CD8-positive, alpha-beta T cell (primary cell): ENCODE measurements at places on chromosomes 16 and 17.

GRCh38 chr16:85391175-85391707, 221.9 kb upstream of the GSE1 start:
- DNase-seq = no peak

DNA sequence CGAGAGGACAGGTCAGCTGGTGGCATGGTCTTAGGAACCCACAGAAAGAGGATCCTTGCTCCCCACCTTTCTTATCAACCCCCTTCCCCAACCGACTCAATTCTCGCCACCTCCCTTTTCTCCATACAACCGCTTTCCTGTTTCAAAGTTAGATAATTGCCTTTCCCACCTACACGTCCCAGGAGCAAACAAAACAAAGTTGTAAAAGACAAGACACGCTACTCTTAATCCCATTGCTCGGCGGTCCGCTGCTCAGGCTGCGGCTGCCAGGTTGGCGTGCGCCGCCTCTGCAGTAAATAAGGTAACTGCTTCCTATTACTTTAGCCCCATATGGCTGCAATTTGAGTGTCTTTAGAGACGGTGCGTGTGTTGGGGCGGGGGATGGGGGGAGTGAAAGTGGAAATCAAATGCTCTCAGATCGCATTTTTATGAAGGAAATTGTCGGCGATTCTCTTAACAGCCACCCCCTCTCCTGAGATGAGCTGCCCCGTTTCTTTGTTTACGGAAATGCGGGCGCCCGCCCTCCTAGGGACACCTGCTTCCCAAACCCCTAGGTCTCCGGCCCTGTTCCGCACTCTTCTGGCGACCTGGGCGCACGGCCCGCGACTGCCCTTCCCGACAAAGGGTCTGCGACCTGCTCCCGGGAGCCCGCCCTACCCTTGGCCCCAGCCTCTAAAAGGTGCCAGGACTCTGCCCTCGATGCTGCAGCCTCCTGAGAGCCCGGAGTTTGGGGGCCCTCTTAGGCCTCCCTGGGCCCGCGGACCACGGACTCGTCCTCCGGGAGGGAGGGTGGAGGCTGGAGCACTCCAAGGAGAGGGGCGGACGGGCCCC, 3.7 kb upstream of the CBX8 start:
- DNase-seq = peak; percentile 40

- no peak for DNase-seq
These were observed 84.7 kb downstream of the TUBD1 start for GRCh38 chr17:59807892-59808509.

DNA sequence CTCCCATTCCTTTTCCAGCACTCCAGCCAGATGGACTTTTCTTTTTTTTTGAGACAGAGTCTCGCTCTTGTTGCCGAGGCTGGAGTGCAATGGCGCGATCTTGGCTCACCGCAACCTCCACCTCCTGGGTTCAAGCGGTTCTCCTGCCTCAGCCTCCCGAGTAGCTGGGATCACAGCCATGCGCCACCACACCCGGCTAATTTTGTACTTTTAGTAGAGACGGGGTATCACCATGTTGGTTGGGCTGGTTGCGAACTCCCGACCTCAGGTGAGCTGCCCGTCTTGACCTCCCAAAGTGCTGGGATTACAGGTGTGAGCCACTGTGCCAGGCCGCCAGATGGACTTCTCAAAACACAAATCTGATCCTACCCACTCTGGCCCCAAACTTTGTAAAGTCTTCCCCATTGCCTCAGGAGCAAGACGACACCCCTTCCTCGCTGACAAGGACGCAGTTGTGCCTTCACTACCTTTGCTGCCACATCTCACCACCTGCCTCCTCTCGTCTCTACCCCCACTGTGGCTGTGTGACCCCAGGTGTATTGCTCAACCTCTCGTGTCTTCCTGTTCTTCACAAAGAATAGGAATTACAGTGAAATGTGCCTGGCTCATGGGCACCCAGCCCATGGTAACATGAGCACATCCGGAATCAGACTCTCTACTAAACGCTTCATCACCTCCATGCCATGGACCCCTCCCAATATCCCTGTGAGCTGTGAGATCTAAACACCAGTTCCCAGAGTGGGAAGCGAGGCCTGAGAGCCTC, 3.7 kb upstream of the BANP start:
- DNase-seq = no peak

- no peak for DNase-seq
These were observed 31.1 kb downstream of the ADAMTS18 start for GRCh38 chr16:77403732-77404131.

- no peak for DNase-seq
These were observed 277.6 kb downstream of the CBLN1 start for GRCh38 chr16:49003992-49004391.

GRCh38 chr16:57540906-57541753, 1.3 kb upstream of the ADGRG5 start:
- DNase-seq = no peak

- no peak for DNase-seq
These were observed 50.5 kb downstream of the SYT17 start for GRCh38 chr16:19218581-19218980.

DNA sequence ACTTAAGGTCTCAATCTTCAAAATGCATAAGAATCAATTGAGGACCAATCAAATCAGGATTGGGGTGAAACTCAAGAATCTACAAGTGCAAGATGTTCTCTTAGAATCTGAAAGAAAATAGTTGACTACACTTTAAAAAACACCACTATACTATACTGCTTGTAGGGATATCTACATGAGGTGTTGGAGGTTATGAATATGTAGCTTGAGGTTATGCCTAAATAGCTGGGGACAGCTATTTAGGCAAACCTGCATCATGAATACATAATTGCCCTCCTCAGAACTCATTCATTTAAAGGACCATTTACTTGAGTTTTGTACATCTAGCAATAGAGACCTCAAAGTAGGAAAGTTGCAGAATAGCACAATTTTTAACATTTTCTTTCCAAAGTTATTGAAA, 40.1 kb downstream of the KCNJ16 start:
- DNase-seq = no peak

DNA sequence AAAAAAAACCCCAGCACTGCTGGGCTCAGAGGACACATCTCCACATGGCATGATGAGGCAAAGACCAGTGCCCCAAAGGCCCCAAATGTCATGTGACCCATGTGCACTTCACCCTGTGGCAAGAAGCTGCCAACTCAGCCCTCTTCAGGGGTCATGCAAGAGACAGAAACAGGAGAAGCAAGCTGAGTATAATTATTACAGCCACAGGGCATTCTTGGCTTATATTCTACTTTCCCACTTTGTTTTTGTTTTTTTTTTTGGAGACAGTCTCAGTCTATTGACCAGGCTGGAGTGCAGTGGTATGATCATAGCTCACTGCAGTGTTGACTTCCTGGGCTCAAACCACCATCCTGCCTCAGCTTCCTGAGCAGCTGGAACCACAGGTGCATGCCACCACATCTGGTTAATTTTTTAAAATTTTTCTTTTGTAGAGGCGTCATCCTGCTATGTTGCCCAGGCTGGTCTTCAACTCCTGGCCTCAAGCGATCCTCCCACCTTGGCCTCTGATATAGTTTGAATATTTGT, 32.7 kb upstream of the LITAF start:
- DNase-seq = no peak

GRCh38 chr16:51877686-51878085, 669.3 kb downstream of the TOX3 start:
- no peak for DNase-seq

GRCh38 chr17:70031341-70031740, 43.7 kb upstream of the KCNJ16 start:
- DNase-seq = no peak

DNA sequence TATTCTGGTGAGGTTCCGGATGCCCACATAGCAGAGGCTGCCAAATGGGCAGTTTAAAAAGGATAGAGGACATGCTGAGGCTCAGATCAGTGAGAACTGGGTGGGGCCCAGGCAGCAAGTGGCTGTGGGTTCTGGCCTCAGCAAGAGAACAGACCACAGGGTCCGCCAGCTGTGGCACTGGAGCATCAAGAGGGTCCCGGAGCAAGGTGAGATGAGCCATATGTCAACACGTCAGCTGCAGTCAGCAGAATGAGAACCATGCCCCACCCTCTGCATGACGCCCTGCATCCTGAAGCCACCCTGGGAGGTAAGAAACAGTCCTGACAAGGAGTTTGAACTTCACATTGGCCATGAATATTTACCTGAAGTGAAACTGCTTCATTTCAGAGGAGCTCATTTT, 20.1 kb upstream of the CCL5 start:
- DNase-seq = peak; percentile 36

DNA sequence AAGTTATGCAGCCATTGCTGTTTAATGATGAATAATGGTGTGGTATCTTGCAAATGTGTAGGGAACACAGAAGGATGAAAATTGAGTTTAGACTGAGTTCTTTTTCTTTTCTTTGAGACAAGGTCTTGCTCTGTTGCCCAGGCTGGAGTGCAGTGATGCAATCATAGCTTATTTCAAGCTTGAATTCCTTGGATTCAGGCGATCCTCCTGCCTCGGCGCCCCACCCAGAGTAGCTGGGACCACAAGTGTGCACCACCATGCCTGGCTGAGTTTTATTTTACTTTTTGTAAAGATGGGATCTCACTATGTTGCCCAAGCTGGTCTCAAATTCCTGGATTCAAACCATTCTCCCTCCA, 74.6 kb upstream of the TBC1D3K start:
- DNase-seq = no peak

GRCh38 chr17:49600949-49601348, 25.3 kb downstream of the NXPH3 start:
- DNase-seq = no peak

- DNase-seq = no peak
These were observed 17.8 kb downstream of the TMEM11 start for GRCh38 chr17:21196126-21196525.

DNA sequence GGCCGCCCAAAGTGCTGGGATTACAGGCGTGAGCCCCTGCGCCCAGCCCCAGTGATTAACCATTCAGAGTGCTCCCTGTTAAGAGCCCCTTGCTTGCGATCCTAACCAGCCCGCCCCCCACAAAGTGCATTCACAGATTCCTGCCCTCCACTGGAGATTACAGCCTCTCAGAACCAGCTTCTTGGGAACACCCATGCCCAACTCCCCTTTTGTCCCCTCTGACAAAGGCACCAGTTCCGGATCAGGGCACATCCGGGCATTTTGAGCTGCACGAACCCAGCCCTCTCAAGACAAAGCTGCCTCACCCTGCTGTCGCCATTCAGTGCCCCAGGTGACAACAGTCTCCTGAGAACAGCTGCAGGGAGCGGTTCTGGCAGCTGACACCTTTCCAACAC, 848 bp upstream of the KRT19 start:
- DNase-seq = no peak

DNA sequence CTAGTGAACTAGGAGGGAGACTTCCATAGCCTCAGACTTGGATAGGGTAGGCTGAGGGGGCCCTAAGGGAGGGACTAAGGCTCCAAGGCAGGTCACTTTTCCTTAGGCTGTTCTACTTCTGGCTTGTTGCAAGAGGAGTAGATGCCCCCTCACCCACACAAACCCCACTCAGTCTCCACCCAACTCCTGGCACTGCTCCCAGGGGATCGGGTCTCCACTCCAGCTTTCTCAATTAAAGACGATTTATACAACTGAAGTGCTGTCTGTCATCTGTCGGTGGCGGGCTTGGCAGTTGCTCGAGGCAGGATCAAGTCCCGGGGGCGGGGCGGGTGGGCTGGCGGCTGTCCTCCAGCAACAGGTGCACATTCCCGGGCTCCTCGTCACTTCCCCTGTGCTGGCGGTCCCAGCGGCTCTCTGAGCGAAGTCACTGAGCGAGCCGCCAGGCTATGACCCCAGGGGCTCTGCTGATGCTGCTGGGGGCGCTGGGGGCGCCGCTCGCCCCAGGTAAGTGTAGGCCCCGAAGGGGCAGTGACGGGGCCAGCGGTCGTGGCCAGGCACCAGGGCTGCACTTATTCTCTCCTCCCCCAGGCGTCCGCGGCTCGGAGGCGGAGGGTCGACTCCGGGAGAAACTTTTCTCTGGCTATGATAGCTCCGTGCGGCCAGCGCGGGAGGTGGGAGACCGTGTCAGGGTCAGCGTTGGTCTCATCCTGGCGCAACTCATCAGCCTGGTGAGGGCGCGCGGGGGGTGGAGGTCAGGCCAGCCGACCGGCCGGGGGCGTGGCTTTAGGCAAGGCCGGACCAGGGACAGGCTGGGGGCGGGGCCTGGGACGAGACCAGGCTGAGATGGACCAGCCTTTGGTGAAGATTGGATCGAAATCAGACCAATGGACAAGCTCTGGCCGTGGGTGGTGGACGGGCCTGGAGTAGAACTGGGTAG, at the start of gene CHRNB1:
Gene CHRNB1, plus strand, starts transcription at position 380 of the 937 bp plus-strand sequence. Its CDS starts 67 bp downstream, at position 447.
- no peak for DNase-seq

GRCh38 chr17:5563456-5563855, 20.9 kb downstream of the NLRP1 start:
- DNase-seq = no peak

DNA sequence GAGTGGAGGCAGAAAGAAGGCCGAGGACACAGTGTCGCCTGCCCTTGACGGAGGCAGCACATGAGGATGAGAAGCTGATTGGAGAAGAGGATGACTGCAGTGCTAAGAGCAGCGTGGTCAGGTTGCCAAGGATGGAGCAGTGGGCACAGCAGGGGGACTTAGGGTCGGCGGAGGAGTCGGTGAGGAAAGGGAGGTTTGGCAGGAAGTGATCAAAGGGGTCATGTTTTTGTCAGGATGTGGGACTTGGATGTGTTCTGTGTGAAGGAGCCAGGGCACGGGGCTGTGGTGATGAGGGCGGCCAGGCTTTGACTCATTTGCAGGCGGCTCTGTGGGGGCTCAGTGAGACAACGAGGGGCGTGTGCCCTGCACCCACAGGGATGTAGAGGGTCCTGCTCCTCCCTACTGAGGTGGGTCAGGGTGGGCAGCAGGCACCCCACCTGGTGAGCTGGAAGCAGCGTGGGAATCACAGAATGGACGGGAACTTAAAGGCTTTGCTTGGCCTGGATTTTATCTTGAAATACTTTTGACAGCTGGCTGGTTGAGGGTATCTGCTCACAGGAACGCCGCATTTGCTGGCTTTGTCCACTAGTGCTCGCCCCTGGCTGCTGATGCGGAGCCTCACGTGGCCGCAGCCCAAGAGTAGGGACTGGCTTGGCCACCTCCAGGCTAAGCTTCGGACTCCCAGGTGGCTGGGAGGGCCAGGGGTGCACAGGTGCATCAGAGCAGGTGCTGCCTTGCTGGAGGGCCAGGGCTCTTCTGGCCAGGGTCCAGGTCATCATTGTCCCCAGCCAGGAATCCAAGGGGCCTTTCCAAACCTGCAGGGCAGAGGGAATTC, 6.0 kb downstream of the MPG start:
- DNase-seq = no peak

DNA sequence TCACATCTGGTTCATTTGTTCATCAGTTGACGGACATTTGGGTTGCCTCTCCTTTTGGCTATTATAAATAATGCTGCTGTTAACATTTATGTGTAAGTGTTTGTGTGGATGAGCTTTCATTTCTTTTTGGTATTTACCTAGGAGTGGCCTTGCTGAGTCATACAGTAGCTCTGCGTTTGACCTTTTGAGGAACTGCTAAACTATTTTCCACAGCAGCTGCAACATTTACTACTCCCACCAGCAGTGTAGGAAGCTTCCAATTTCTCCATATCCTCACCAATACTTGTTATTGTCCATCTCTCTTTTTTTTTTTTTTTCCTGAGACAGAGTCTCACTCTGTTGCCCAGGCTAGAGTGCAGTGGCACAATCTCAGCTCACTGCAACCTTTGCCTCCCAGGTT, 20.7 kb upstream of the PLCG2 start:
- no peak for DNase-seq
